HAP-1 (cell line): ENCODE measurements at places on chromosomes 1 and 21.

- DNase-seq, result no peak
Measured at GRCh38 chr1:227214207-227214606, 104.1 kb downstream of the CDC42BPA start.

GRCh38 chr21:41228492-41228891 lies 60.5 kb downstream of the BACE2 start:
- DNase-seq, result no peak

GRCh38 chr1:47918257-47918867 lies 78.8 kb downstream of the TRABD2B start:
- no peak for DNase-seq

DNA sequence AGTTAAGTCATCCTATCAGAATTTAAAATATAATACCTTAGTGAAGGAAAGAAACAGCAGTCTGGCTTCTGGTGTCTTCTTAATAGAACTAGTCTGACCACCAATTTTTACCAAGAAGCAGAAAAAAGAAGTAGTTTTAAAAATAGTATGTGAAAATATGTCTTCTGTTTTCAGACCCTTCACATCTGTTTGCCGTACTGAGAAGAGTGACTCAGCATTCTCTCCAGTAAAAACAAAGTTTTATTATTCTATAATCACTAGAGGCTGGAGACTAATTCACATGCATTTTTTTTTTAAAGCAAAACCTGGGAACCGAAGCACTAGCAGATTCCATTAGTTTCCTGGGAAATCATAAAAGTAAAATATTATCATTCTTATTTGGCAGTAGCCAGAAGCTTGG lies 163.8 kb downstream of the COL24A1 start:
- peak; percentile 31 for DNase-seq

GRCh38 chr1:192550922-192551534 lies 24.5 kb upstream of the RGS1 start:
- no peak for DNase-seq

DNA sequence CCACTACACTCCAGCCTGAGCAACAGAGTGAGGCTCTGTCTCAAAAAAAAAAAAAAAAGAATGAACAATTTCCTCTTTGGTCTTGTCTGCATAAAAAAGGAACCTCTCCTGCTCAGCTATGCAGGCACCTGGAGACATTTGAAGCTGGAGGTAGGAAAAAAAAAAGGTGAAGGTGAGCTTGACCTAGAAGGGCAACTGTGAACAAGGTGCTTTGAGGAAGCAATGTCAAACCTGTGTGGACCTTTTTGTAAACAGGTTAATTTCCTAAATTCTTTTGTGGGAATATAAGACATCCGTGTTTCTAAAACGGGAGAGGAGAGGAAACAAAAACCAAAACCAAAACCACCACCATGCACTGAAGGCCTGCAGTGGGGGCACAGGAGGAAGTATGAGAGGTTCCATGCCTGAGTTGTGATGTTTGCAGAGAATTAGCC lies 77.5 kb downstream of the SLC45A1 start:
- DNase-seq, result no peak

- no peak for DNase-seq
Measured at GRCh38 chr1:236942431-236942830, 61.8 kb downstream of the MT1HL1 start.

GRCh38 chr1:54609301-54609921 lies 13.9 kb downstream of the FAM151A start:
- peak; percentile 5 for DNase-seq

GRCh38 chr21:44911384-44912157 lies 9.1 kb downstream of the ITGB2 start:
- DNase-seq, result no peak

DNA sequence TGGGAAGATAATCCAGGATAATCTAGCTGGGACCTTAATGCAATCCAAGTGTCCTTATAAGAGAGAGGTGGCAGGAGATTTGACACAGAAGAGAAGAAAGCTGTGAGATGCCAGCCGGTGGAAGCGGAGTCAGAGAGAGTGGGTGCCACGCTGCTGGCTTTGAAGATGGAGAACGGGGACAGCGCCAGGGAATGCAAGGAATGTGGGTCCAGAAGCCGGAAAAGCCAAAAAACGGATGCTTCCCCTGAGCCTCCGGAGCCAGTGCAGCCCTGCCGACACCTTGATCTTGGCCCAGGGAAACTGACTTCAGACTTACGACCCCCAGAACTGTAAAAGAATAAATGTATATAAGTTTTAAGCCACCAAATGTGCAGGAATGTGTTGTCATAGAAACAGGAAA lies 152.6 kb downstream of the ZNF281 start:
- no peak for DNase-seq

DNA sequence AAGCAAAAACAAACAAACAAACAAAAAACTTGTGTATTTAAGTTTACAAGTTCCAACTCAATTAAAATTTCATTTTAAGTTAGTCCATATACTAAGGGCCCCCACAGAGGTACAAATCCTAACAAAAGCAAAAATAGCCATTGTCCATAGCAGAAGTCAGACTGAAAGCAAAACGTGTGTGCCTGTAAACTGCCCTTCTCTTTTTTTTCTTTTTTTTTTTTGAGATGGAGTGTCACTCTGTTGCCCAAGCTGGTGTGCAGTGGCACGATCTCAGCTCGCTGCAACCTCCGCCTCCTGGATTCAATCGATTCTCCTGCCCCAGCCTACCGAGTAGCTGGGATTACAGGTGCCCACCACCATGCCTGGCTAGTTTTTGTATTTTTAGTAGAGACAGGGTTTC lies 11.6 kb upstream of the IFNGR2 start:
- DNase-seq, result no peak

- DNase-seq, result no peak
Measured at GRCh38 chr1:100597061-100597741, 59.3 kb downstream of the GPR88 start.

GRCh38 chr21:35470522-35470921 lies 421.4 kb upstream of the RUNX1 start:
- DNase-seq, result no peak

DNA sequence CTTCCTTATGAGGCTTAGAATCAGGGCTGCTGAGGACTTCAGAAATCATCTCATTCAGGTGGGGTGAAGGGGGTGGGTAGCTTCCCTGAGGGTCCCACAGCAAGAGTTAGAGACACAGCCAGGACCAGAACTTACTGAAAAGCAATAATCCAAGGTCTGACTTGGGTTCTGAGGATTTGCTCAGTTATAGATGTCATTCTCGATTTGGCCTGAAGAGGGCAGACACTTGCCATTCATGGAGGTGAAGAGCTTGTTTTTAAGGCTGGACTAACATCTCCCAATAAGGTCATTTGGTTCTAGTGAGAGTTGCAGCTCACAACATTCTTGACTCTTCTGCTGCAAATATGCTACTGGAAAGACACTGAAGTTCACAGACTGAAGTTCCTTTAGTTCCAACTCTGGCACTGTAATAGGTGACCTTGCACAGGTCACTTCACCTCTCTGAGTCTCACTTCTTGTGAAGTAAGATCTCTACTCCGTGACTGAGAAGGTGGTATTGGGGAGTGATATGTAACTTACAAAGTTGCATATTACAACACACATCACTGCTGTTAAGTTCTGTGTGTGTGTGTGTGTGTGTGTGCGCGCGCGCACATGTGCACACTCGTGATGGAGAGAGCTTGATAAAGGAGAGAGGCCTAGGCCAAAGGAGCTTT lies 69.8 kb upstream of the DIRAS3 start:
- peak; percentile 70 for DNase-seq

- no peak for DNase-seq
Measured at GRCh38 chr1:39917825-39918224, 16.1 kb upstream of the MYCL start.

DNA sequence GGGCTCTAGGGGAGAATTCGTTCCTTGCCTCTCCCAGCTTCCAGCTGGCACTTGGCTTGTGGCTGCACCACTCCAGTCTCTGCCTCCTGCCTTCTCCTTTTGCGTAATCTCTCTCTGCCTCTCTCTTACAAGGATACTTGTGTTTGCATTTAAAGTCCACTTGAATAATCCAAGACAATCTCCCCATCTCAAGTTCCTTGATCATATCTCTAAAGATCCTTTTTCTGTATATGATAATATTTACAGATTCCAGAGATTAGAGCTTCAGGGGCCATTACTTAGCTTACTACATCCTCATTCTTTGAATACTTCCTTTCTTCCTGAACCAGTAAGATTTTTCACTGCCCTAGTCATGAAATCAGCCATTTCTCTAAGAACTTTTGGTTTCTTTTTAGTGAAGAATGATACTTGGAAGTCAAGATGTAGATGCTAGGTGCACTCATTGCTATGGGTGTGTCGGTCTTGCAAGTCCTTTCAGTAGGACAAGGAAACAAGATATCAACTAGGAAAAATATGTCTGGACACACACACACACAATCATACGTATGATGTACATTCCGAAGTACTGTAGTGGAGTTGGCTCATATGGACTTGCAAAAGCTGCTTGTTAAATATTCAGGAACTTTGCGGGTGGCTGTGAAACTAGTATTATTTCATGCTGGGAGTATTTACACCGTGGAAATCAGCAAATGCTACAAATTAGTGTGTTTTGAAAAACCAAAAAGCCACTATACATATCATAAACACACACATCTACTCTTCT lies 20.8 kb upstream of the RLF start:
- DNase-seq, result no peak

DNA sequence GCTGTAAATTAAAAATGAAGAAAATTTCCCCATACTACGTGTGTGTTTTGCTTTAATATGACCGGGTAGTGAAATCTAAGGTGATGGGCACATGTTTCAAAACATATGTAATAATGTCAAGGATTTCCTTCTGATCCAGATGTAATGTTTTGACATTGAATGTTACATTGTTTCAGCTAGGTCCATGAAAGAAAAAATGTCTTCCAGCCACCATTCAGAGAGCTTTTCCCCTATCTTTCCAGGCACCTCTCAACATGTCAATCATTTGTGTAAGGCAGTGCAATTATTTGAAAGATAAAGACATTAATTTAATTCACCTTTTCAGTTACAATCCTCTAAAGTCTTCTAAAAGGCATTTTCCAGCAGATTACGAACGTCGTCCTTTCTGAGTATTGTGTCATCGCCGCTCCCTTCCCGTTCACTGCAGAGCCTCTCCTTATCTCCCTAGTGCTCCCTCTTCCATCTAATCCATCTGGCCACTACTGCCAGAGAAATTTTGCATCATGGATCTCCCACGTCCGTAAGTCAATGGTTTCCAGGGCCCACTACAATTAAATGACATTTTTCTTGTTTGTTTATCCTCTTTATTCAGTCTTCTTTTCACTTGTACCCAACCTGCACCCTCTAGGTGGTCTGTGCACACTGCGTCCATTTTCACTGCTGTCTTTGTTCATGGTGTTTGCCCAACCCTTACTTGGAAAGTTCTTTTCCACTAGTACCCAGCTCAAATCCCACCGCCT lies 1.3 kb upstream of the VAMP3 start:
- no peak for DNase-seq

DNA sequence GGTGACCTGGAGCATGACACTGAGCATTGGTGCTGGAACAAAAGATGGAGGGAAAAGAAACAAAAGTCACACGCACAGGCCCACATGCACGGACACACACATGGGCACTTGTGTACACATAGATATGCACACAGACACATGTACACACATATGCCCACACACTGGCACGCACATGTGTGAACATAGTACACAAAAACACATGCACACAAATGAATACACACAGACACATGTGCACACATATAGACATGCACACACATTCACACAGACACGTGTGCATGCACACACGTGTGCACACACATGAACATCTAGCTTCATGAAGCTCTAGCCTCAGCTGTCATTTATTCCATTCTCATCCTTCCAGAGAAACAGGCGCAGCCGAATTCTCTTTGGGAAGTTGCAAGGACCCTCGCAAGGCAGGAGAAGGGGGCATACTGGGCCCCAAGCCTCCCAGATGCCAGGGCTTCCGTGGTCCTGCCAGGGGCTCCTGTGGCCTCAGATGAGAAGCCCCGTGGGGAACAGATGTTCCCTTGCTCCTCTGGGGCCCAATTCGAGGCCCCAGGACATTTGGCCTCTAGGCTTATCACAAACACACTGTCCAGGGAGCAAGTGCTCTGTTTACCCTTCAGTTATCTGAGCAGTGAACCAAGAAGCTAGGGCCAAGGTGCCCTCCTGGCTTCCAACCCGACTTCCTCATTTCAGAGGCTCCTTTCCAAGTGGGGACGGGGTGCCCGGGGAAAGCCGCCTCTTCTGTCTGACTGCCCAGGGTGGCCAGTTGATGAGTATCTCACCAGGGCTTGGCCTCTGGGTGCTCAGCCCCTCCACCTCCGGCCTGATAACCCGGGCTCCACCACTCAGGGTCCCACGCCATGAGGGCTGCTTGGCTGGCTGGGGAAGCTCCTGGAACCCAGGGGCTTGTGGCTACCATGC lies 116.4 kb upstream of the ARHGEF16 start:
- DNase-seq, result no peak

GRCh38 chr1:32350785-32351398 lies 11.4 kb downstream of the FAM229A start:
- peak; percentile 55 for DNase-seq

DNA sequence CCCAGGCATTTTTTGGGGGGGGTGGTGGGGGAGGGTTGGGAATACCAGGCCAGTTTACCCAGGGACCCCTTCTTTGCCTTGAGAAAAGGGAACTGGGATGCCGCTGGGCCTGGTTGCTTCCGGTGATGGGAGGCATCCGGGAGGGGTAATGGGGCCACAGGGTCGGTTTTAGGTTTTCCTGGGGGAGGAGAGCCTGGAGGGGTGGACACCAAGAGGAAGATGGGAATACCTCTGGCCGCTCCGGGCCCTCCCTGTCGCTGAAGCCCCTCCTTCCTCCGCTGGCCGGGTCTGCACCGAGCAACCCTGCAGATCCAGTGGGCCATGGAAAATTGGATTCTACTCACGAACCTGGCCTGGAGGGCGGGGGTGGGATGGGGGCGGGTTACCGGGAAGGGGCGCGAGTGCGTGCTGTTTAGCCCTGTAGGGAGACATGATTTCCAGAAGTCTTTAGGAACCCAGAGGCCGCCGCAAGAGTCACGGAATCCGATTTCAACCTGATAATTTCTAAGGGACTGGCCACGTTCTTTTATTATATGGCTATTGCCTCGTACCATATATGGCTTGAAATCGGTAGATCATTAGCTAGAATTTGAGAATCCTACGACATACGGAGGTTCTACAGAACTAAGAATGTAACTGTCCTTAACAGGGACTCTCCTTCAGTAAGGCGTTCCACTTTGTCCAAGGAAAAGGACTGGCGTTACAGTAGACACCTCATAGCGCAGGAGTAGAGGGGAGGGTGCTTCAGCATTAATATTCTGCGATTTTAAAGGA lies 749 bp downstream of the AKIRIN1 start:
- DNase-seq, result peak; percentile 36

- no peak for DNase-seq
Measured at GRCh38 chr1:5681654-5682053, 310.6 kb downstream of the NPHP4 start.

- DNase-seq, result no peak
Measured at GRCh38 chr1:84303314-84303830, 1.9 kb downstream of the SAMD13 start.

- DNase-seq, result peak; percentile 26
Measured at GRCh38 chr1:235199441-235199840, 38.4 kb upstream of the RBM34 start.

DNA sequence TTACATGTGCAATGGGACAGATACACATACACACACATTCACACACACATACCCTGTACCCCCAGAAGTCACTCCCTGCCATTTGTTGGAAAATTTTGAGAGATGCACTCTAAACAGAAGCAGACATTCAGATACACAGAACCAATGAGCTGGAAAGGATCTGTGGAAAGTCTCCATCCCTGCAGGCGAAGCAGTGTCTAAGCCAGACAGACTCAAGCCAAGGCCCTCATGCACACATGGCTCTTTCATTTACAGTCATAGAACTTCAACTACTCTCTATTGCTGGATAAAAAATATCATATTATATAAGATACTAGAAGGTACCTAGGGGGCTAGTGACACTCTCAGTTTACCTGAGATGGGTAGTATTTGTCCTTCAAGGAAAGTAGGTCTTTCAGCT lies 7.3 kb upstream of the SEC16B start:
- no peak for DNase-seq

- no peak for DNase-seq
Measured at GRCh38 chr1:20695515-20695914, 22.3 kb downstream of the KIF17 start.
